ENCODE measurements at places on chromosomes 1 and 21.

DNA sequence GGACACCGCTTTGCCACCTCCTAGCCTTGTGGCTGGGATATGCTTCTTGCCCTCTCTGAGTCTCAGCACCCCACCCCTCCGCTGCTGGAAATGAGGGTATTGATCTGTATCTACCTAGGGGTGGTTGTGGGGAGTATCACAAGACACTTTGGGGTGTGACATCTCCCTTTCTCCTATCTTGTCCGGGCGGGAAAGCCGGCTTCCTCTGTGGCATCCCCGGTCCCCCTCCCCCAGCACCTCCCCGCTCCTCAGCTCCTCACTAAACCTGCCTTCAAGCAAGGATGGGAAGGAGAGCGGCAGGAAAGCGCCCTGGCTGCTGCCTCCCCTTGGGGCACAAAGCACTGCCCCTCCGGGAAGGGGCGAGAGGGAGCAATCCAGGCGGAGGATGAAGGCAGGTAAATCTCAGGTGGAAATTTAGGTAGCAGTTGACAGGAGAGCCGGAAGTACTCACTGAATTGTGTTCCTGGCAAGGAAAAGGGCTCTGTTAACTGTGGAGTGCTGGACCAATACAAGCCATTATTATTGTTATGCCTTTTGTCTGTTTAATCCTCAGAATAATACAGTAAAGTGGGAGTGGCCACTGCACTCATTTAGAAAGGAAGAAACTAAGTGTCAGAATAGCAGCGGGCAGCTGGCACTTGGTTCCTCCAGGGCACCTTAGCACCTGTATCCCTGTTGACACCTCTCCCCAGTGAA is 49.0 kb upstream of the LRP8 start:
- no peak for DNase-seq

GRCh38 chr1:77704736-77705135 is 22.3 kb upstream of the ZZZ3 start:
- DNase-seq = no peak

GRCh38 chr1:219040291-219040690 is 133.4 kb upstream of the LYPLAL1 start:
- DNase-seq = peak; percentile 32

- DNase-seq = no peak
Measured at GRCh38 chr1:21117159-21117558, 59.5 kb downstream of the EIF4G3 start.

- DNase-seq = no peak
Measured at GRCh38 chr1:117275055-117275454, 64.3 kb upstream of the VTCN1 start.

GRCh38 chr1:229208481-229208880 is 62.4 kb upstream of the RAB4A start:
- peak; percentile 40 for DNase-seq

GRCh38 chr1:44447051-44447810 is 42.2 kb downstream of the RNF220 start:
- no peak for DNase-seq

GRCh38 chr1:178573330-178573729 is 60.4 kb downstream of the TEX35 start:
- no peak for DNase-seq

GRCh38 chr1:220788900-220789299 is 2.2 kb downstream of the MTARC1 start:
- no peak for DNase-seq
